ENCODE measurements at places on chromosomes 4 and X. TPM values are rescaled to one million over a fixed set of nuclear protein-coding genes. Genes with fewer than 3 reads are reported as not detected.

DNA sequence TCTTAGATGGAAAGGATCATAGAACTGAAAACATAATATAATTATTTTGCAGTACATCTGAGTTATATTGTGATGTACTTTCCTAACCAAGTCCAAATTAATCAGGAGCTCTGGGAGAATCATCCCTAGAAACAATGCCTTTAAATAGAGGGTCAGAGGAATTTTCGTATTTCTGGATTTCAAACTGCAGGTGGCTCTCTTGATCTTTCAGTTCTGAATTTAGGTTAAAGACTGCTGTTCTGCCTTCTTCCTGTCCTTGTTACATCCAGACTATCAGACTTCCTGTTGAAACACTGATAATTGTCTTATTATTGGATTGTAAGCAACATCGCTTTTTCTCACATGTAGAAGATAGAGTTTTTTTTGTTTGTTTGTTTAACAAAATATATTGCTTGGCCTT is 142.7 kb downstream of the RPA4 start:
- no peak overlapping the region for H3K4me3 ChIP-seq
- H3K27me3 ChIP-seq, result no peaks in the 10 kb centered on the region
- DNase-seq, result no peak
- peaks cover 4% of the 10 kb centered on the region for H3K36me3 ChIP-seq
- no peak overlapping the region for H3K27ac ChIP-seq

- DNase-seq, result no peak
- H3K27ac ChIP-seq, result no peak overlapping the region
- H3K4me3 ChIP-seq, result no peak overlapping the region
- peaks cover 2% of the 10 kb centered on the region for H3K4me1 ChIP-seq
Measured at GRCh38 chrX:153365670-153366069, 31.7 kb downstream of the ZNF275 start.

DNA sequence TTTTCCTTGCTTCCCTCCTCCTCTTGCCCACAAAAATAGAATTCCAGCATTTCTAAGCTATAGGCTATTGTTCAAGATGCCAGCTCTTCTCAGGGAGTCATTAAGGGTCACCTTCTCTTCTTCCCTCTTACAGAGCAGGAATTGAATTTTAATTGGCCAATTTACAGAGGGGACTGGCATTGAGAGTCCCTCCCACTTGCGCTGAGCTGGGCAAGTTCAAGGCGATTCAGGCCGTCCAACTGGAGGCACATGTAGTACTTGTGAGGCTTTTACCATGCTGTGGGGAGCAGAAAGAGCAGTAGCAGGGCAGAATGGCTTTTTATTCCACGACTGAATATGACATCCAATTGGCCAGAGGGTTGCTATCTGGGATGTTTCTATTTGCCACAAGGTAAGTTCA is 181.9 kb downstream of the SOWAHB start:
- no peak overlapping the region for H3K27ac ChIP-seq
- H3K27me3 ChIP-seq, result peaks cover 20% of the 10 kb centered on the region
- peaks cover 4% of the 10 kb centered on the region for H3K4me1 ChIP-seq
- no peak for DNase-seq

DNA sequence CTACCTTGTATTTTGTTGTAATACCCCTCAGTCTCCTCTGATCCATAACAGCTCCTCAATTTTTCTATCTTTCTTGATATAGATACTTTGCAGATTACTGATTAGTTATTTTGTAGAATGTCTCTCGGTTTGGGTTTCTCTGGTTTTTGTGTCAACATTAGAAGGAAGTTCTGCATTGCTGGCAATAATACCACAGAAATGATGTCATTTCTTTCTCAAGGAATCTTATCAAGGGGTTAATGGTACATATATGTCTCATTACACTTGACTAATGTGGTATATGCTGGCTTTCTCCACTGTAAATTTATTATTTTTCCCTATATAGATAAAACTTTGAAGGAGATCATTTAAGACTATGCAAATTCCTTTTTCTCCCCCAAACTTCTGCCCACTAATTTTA is 183.6 kb upstream of the DKK2 start:
- H3K27me3 ChIP-seq, result no peaks in the 10 kb centered on the region
- no peak overlapping the region for H3K27ac ChIP-seq
- H3K4me3 ChIP-seq, result no peak overlapping the region
- H3K36me3 ChIP-seq, result no peaks in the 10 kb centered on the region
- no peak for DNase-seq

DNA sequence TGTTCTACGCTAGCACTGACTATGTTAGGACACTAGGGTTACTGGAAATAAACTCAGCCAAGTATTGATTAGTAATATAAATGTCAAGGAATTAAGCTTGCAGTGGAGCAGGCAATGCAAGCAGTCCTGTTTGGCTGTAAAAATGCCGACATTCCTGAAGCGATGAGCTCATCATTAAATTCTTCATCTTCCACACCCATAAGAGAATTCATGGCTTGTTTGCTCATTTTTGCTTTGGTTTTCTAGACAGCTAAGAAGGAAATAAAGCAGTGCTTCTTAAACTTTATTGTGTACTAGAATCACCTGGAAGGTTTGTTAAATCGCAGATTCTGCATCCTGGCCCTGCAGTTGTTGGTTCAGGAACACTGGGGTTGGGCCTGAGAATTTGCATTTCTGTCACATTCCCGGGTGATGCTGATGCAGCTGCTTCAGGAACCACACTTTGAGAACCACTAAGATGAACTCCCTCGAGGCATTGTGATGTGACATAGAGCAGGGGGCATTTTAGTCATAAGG is 17.8 kb downstream of the ANXA3 start:
- no peak overlapping the region for H3K27ac ChIP-seq
- peaks cover 9% of the 10 kb centered on the region for H3K27me3 ChIP-seq
- peaks cover 10% of the 10 kb centered on the region for H3K36me3 ChIP-seq
- no peak for DNase-seq
- no peak overlapping the region for H3K4me3 ChIP-seq

DNA sequence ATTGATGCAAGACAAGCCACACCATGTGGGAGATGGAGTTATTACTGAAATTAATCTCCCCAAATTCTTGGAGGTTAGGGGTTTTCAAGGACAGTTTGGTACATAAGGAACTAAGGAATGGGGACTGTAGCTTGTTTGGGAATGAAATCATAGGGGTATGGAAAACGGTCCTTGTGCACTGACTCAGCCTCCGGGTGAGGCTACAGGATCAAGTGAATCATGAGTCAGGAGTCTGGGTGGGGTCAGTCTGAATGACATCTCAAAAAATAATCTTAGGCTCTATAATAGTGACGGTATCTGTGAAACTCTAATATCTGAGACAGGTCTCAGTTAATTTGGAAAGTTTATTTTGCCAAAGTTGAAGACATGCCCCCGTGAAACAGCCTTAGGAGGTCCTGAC is 128.5 kb upstream of the CYSLTR1 start:
- no peak overlapping the region for H3K27ac ChIP-seq
- no peaks in the 10 kb centered on the region for H3K36me3 ChIP-seq
- no peak overlapping the region for H3K4me3 ChIP-seq
- no peak for DNase-seq
- no peaks in the 10 kb centered on the region for H3K4me1 ChIP-seq

DNA sequence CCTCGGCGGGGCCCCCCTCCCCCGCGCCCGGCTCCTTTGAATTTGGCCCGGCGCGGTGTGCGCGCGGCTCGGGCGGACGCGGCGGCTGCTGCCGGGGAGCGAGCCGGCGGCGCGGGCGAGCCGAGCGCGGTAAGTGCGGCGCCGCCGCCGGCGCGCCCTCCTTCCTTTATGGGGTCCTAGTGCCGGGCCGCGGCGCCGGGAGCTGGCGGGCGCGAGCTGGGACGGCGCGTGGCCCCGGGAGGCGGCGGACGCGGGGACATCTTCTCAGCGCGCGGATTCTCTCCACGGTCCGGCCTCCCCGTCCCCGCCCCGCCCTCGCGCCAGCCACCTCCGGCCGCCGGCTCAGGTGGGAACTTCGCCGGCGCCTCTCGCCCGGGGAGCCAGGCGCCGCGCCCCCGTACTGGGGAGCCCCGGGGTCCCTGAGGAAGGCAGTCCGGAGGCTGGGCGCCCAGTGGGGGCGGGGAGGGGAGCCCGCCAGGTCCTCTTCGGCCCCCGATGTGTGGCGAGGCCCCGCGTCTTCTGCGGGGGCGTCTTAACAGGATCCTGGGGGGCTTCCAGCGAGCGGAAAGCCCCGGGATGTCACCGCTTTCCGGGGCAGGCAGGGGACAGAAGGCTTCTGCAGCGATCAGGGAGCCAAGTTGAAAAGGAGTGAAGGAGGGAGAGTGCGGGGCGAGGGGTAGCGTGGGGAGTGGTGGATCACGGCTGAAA is 98.4 kb upstream of the TENM3 start:
- H3K4me3 ChIP-seq, result peak overlapping the region; percentile 39
- peaks cover 10% of the 10 kb centered on the region for H3K4me1 ChIP-seq
- peaks cover 65% of the 10 kb centered on the region for H3K27me3 ChIP-seq
- H3K36me3 ChIP-seq, result peaks cover 2% of the 10 kb centered on the region
- peak; percentile 32 for DNase-seq

GRCh38 chr4:99921174-99921573 is 25.2 kb downstream of the DNAJB14 start:
- H3K27ac ChIP-seq, result no peak overlapping the region
- peaks cover 42% of the 10 kb centered on the region for H3K36me3 ChIP-seq
- peak overlapping the region; percentile 47 for H3K4me3 ChIP-seq
- no peaks in the 10 kb centered on the region for H3K27me3 ChIP-seq

- H3K36me3 ChIP-seq, result no peaks in the 10 kb centered on the region
- H3K4me3 ChIP-seq, result no peak overlapping the region
- no peak for DNase-seq
- H3K27me3 ChIP-seq, result peaks cover 7% of the 10 kb centered on the region
- no peaks in the 10 kb centered on the region for H3K4me1 ChIP-seq
- H3K27ac ChIP-seq, result no peak overlapping the region
Measured at GRCh38 chr4:183554878-183555585, 50.2 kb downstream of the ING2 start.

GRCh38 chr4:7190691-7191545 is 1.4 kb upstream of the SORCS2 start:
- H3K36me3 ChIP-seq, result no peaks in the 10 kb centered on the region
- no peak overlapping the region for H3K4me3 ChIP-seq
- H3K4me1 ChIP-seq, result no peaks in the 10 kb centered on the region
- no peak for DNase-seq
- peaks cover 53% of the 10 kb centered on the region for H3K27me3 ChIP-seq

- H3K27ac ChIP-seq, result no peak overlapping the region
- H3K36me3 ChIP-seq, result no peaks in the 10 kb centered on the region
- no peak overlapping the region for H3K4me3 ChIP-seq
- no peaks in the 10 kb centered on the region for H3K4me1 ChIP-seq
Measured at GRCh38 chr4:127357765-127358164, 275.0 kb upstream of the INTU start.

DNA sequence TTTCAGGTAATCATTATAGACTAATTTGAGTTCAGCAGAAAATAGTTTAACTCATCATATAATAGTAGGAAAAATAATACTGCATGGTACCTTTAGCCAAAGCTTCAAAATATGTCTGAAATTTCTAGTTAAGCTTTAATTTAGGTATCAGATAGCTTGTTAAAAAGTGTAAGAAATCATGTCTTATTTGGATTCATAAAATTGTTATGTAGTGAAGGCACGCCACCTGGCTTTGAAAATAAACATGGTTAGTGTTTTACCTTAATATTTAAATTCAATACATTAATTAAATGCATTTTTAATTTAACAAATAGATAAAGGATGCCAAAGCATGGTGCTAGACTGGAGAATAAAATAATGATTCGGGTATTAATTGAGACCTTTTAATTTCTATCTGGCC is 211.4 kb downstream of the FSTL5 start:
- H3K27ac ChIP-seq, result no peak overlapping the region
- no peak for DNase-seq
- no peak overlapping the region for H3K4me3 ChIP-seq
- no peaks in the 10 kb centered on the region for H3K36me3 ChIP-seq
- H3K4me1 ChIP-seq, result no peaks in the 10 kb centered on the region

DNA sequence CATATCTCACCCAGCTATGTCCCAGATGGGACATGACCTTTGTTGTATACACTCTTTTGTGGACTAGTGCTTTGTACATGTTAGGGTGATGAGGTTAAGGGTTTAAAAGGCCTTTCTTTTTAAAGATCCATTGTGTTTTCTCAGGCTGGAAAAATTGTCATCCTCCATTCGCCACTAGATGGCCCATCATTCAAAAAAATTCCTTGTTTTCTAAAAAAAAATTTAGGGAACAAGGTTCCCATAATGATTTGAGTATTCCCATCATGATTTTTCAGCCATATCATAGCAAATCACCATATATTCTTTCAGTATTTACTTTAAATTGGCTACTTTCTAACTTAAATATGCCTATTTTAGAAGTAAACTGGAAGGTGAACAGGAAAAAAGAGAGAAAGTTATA is 91.9 kb upstream of the TMEM164 start:
- no peak overlapping the region for H3K27ac ChIP-seq
- no peak overlapping the region for H3K4me3 ChIP-seq

GRCh38 chr4:34643476-34643875 is 1600.8 kb downstream of the ARAP2 start:
- no peaks in the 10 kb centered on the region for H3K27me3 ChIP-seq
- DNase-seq, result no peak
- H3K4me3 ChIP-seq, result no peak overlapping the region
- H3K4me1 ChIP-seq, result no peaks in the 10 kb centered on the region
- H3K36me3 ChIP-seq, result no peaks in the 10 kb centered on the region

GRCh38 chr4:157222771-157223160 is 2.2 kb downstream of the GRIA2 start:
- H3K4me1 ChIP-seq, result no peaks in the 10 kb centered on the region
- no peak overlapping the region for H3K27ac ChIP-seq
- DNase-seq, result no peak
- H3K4me3 ChIP-seq, result no peak overlapping the region

DNA sequence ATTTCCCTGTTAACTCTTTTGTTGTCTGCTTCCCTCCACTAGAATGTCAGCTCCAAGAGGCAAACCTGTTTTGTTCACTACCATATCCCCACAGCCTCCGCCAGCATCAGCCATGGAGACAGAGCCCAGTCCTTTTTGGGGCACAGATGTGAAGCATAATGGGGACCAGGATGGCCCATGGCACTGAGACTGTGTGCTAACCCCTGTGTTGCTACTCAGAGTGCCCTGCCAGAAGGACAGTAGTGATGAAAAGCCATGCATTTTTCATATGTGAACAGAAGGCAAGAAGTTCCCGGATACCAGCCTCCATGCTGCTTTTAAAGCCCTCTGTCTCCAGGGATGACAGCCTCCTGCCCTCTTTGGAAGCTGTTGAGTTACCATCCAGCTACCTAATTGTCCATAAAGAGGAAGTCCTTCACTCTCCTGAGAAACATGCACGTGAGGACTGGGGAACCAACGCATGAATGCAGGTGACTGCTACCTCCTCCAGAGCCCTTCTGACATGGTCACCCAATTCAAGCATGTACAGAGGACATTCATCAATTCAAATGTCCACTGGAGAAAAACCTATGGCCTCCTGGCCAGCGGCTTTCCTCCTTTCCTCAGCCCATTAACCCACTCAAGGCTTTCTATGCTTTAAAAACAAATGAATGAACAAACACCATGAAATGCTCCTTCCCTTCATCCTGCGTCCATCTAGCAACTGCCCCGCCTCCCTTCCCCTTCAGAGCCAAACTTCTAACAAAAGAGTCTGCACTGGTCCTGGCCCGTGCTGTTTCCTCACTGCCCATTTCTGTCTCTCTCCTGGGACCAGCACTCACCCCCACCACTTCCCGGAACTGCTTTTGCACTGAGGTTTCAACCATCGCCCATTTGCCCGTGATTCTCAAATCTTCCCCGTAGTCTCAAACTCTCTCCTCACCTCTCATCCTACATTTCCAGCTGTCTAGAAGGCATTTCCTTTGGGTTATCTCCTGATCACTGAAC is 18.0 kb downstream of the PNMA6F start:
- no peaks in the 10 kb centered on the region for H3K36me3 ChIP-seq
- H3K4me1 ChIP-seq, result peaks cover 7% of the 10 kb centered on the region
- H3K4me3 ChIP-seq, result no peak overlapping the region
- no peak overlapping the region for H3K27ac ChIP-seq

SGCB gene
- total RNA-seq, result 10.1 TPM

LRIT3 gene
- 0.17 TPM for total RNA-seq

LRRC66 gene
- total RNA-seq, result 0.25 TPM
